ENCODE measurements at places on chromosomes 16 and 17.

DNA sequence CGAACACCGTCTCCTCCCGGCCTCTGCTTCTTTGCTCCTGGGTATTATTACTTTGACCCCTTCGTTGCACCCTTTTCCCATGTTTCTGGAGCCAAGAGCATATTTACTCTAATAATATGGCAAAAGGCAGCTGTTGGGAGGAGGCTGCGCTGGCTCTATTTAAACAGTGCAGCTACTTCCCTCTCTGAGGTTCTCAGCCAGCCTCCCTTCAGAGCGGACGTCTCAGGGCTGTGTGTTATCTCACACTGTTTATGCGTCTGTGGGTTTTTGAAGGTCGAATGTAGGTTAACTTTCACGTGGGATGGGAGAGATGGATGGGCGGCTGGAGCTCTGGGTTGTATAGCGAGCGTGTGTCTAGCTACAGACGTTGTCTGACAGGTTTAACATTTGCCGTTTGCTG, 45.3 kb downstream of the COX4I1 start:
- no peaks in the 10 kb centered on the region for H3K36me3 ChIP-seq
- no peak overlapping the region for H3K4me3 ChIP-seq
- no peaks in the 10 kb centered on the region for H3K4me1 ChIP-seq
- H3K27ac ChIP-seq: no peak overlapping the region
- DNase-seq: no peak
- no peaks in the 10 kb centered on the region for H3K27me3 ChIP-seq

DNA sequence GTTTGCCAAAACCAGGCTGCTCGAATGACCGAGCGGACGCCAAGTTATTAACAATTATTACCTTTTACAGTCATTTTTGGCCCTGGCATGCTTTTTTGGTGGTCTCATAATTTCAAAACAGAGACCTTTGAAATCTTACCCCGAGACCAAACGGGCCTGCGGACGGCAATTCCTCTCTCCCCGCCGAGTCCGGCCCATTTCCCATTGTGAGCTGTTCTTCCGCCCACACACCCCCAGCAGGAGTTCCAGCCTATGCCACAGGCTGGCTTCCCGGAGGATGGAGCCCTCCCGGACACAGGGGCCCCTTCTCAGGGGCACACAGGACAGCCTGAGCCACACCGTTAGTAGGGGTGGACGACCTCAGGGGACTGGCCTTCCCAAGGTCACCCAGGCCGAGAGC, 130.7 kb downstream of the C16orf95 start:
- H3K4me3 ChIP-seq: no peak overlapping the region
- DNase-seq: no peak
- 0 out of 2 replicates have a peak, but pooled peaks cover 3% of the 10 kb centered on the region for H3K36me3 ChIP-seq
- peaks cover 9% of the 10 kb centered on the region for H3K4me1 ChIP-seq

- no peak for DNase-seq
- H3K4me3 ChIP-seq: no peak overlapping the region
- H3K4me1 ChIP-seq: peaks cover 5% of the 10 kb centered on the region
- H3K27ac ChIP-seq: no peak overlapping the region
- no peaks in the 10 kb centered on the region for H3K36me3 ChIP-seq
Observed at GRCh38 chr17:79983456-79983855, 52.2 kb downstream of the TBC1D16 start.

DNA sequence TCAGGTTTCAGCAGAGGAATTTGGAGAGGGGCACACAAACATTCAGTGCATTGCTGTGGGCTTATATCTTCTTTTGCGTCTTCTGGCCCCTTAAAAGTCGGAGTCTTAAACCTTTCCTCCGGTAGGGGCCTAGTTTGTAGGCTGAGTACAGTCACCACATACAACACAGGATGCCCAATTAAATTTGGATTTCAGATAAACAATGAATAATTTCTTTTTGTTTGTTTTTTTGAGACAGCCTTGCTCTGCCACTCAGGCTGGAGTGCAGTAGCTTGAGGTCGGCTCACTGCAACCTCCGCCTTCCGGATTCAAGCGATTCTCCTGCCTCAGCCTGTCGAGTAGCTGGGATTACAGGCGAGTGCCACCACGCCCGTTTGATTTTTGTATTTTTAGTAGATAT, 26.7 kb upstream of the ADORA2B start:
- H3K27me3 ChIP-seq: no peaks in the 10 kb centered on the region
- H3K36me3 ChIP-seq: no peaks in the 10 kb centered on the region
- no peak for DNase-seq

- H3K4me1 ChIP-seq: no peaks in the 10 kb centered on the region
- H3K36me3 ChIP-seq: no peaks in the 10 kb centered on the region
- no peak overlapping the region for H3K27ac ChIP-seq
- no peak for DNase-seq
- H3K27me3 ChIP-seq: no peaks in the 10 kb centered on the region
Observed at GRCh38 chr17:32870027-32870670, 6.8 kb downstream of the MYO1D start.

DNA sequence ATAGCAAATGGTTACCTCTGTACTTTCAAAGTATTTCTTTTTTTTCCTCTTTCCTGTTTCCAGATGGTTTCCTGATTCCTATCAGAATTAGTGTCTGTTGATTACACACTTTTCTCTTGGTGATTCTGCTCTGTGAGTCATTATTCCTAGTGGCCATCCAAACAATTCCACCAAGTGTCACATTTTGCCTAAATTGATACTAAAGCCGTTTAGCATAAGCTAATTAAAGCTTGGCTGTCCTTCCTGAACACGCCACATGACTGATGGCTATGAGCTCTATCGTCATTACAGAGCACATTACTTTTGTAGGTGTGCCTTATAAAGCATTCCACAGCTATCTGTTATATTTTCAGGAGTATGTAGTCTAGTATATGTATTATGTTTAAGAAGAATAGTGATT, 671.2 kb downstream of the CDH8 start:
- no peaks in the 10 kb centered on the region for H3K4me1 ChIP-seq
- no peak for DNase-seq

DNA sequence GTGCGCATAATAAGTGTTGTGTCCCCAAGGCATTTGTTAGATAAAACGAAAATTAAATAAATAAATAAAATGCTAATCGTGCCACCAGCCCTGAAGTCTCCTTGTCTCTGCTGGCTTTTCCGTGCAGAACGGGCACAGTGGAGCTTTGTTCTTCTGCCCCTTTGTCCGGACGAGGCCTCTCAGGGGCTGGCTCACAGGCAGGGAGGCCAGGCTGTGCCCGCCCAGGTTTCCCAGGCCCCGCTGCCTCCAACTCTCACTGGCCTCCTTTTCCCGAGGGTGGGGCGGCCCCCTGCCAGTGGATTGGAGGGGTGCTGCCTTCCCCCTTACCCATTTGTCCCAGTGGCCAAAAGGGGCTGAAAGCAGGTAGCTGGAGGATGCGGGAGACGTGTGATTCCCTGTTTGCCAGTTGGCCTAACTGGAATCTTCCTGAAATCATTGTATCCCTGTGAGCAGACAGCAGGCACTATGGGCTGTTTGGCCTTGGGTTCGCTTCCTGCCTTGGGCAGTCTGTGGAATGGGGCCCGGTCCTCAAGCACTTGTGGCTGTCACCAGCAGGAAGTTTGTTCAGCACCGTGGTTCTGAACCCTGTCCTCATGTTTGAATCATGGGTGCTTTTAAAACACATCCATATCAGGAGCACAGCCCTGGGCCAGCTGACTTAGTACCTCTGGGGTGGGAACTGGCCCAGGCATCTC, 64.4 kb downstream of the KSR1 start:
- no peak overlapping the region for H3K27ac ChIP-seq
- no peak overlapping the region for H3K4me3 ChIP-seq
- DNase-seq: no peak
- H3K36me3 ChIP-seq: no peaks in the 10 kb centered on the region
- peaks cover 6% of the 10 kb centered on the region for H3K4me1 ChIP-seq

DNA sequence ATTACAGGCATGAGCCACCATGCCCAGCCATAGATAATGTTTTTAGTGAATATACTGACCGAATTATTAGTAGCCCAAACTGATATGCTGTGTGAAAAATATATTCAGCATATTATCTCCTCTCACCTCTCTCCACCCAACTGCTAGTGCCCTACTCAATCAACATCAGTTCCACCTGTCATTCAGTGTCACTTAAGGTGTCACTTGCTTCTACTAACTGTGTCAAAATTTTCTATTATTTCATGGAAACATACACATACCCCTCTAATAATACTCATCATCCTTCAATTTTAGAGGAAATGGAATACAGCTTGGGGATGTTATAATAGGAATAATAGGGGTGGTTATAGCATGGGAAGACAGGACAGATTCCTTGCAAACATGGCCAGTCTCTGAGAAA, 12.6 kb downstream of the EFCAB3 start:
- H3K27me3 ChIP-seq: no peaks in the 10 kb centered on the region
- H3K36me3 ChIP-seq: no peaks in the 10 kb centered on the region
- no peak overlapping the region for H3K4me3 ChIP-seq
- no peak overlapping the region for H3K27ac ChIP-seq

Data from iPS DF 6.9 (cell line).